ENCODE measurements at places on chromosomes 1 and 21. TPM values are rescaled to one million over a fixed set of nuclear protein-coding genes. Genes with fewer than 3 reads are reported as not detected.

The TEX38 gene
- total RNA-seq, result not detected

The LPAR3 gene
- 0.27 TPM for total RNA-seq

The SIM2 gene
- 2.3 TPM for total RNA-seq

The OR6K6 gene
- not detected for total RNA-seq

The A3GALT2 gene
- total RNA-seq, result not detected

The TMPRSS3 gene
- 3.2 TPM for total RNA-seq

The KCNH1 gene
- 0.97 TPM for total RNA-seq

The EPHX1 gene
- total RNA-seq, result 106 TPM

The KRTAP19-5 gene
- total RNA-seq, result not detected

The ARID1A gene
- 10.7 TPM for total RNA-seq

The SLC25A34 gene
- 0.47 TPM for total RNA-seq

The ATP1A4 gene
- not detected for total RNA-seq

The DCDC2B gene
- not detected for total RNA-seq

The PTGS2 gene
- 17.0 TPM for total RNA-seq

The LCE3D gene
- not detected for total RNA-seq

The NBPF4 gene
- total RNA-seq, result not detected

The FTCD gene
- total RNA-seq, result 0.41 TPM

- DNase-seq, result no peak
Measured at GRCh38 chr1:87132284-87132870, 196.3 kb upstream of the LMO4 start.

GRCh38 chr21:42198929-42199867, 19.7 kb upstream of the ABCG1 start:
- DNase-seq, result peak; percentile 89

DNA sequence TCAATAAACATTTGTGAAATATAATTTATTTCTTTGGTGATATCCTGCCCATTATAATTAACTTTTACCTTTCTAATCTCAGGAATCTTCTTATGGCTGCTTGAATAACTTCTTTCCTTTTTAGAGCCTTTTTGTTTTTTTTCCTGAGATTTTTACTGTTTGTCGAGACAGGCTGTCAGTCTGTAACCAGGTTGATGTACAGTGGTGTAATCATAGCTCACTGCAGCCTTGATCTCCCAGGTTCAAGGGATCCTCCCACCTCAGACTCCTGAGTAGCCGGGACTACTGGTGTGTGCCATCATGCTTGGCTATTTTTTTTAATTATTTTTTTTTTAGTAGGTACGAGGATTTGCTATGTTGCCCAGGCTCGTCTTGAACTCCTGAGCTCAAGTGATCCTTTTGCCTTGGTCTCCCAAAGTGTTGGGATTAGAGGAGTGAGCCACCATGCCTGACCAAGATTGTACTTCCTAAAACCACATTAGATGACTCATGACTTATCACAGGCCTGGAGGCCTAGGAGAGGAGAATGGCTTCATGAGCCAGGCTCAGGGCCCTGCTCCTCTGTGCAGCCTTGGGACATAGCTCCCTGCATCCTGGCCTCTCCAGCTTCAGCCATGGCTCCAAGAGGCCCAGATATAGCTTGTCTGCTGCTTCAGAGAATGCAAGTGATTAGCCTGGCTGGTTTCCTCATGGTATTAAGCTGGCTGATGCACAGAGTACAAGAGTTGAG, 48.6 kb downstream of the CTH start:
- peak; percentile 61 for DNase-seq

DNA sequence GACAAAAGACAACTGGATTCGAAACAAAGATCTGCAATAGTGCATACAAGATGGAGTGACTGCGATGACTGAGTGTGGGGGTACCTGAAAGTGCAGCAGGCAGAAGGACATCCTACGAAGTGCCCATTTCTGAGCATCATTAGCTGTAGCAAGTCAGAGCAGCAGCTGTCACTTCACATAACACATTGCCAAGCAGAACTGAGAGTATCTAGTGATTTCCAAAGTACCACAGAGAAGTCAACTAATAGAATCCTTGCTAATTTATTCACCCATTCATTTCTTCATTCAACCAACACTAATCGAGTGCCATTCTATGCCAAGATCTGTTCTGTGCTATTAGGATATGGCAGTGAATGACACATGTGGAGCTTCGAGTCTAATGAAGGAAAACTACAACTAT, 31.6 kb upstream of the CAMSAP2 start:
- no peak for DNase-seq

DNA sequence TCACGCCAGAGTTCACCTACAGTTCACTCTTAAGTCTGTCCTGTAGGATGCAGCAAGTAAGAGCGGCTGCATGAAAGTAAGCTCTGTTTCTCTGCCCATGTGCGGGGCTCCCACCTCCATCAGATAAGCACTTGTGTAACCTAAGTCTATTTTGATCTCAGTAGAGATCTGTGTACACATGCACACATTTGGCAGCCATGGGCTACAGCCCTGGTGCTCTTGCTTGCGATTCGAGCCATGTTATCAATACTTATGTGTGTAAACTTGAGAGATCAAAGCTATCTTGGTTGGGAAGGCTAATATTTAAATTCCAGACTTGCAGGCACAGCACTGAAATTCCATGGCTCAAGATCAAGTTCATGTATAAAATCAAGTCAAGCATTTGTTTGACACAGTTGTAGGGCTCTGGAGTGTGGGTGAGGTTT, 244.7 kb upstream of the FGGY start:
- DNase-seq, result no peak

- DNase-seq, result no peak
Measured at GRCh38 chr21:44498280-44499210, 41.5 kb downstream of the KRTAP10-1 start.

GRCh38 chr1:80403471-80403893, 1397.0 kb upstream of the ADGRL4 start:
- peak; percentile 5 for DNase-seq

GRCh38 chr1:101264697-101265096, 27.9 kb downstream of the S1PR1 start:
- no peak for DNase-seq

DNA sequence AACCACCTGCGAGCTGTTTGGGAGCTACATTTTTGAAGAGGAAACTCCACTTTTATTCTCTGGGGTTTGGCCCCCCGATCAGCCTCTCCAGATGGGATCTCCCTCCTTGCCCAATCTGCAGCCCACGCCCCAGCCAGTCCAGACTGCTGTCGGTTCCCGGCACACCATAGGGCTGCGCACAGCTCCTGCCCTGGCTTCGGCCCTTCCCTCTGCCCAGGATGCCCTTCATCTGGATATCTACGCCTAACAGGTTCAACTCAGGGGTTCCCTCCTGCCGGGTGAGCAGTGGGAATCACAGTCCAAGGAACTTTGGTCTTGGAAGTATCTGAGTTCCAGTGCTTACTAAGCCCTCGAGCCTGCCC, 135.3 kb downstream of the KAZN start:
- no peak for DNase-seq

GRCh38 chr1:54160351-54160750, 7.6 kb upstream of the CDCP2 start:
- DNase-seq, result no peak

GRCh38 chr1:203720242-203720641, 44.7 kb upstream of the LAX1 start:
- no peak for DNase-seq

- DNase-seq, result no peak
Measured at GRCh38 chr1:167708940-167709389, 12.8 kb upstream of the MPZL1 start.

DNA sequence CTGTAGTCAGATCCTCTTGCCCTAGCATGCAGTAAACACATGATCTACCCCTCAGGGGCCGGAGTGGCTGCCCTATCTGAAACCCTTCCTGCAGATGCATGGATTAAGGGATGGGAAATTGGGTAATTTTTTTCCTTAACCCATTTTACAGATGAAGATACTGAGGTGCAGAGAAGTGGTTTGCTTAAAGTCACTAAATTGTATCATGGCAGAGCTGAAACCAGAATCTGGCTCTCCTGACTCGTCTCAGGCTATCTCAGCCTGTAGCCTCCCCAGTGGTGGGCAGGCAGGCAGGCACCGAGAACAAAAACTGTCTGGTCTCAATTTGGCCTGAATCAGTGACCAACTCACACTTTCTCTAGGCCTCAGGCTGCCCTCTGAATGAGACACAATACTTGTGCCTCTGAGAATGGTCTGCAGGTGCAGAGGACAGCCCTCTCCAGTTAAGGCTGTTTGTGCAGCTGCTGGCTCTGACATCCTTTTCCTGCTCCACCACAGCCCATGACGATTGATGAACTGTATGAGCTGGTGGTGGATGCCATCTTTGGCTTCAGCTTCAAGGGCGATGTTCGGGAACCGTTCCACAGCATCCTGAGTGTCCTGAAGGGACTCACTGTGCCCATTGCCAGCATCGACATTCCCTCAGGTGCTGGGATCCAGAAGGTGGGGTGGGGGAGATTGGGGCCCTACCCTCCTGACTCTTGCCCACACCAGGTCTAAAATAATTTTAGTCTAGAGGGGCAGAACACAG, 1.5 kb downstream of the NAXE start:
- DNase-seq, result no peak

DNA sequence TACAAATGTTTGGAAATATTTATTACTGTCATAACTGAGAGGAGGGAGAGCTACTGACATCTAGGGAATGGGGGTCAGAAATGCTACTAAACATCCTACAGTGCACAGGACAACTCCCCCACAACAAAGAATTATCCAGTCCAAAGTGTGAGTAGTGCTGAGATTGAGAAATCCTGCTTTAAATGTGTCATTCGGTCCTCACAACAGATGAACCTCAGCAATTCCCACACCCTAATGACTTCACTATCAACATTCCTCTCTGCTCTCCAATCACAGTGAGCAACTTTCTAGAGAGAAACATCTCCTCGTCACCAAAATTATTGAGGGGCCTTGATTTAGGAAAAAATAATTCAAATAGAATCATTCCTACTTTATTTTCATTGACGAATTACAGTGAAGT, 18.0 kb downstream of the OMA1 start:
- DNase-seq, result no peak

GRCh38 chr1:173240609-173241008, 33.5 kb upstream of the TNFSF4 start:
- DNase-seq, result no peak

- peak; percentile 69 for DNase-seq
Measured at GRCh38 chr1:212498283-212499040, 65.7 kb downstream of the NENF start.

DNA sequence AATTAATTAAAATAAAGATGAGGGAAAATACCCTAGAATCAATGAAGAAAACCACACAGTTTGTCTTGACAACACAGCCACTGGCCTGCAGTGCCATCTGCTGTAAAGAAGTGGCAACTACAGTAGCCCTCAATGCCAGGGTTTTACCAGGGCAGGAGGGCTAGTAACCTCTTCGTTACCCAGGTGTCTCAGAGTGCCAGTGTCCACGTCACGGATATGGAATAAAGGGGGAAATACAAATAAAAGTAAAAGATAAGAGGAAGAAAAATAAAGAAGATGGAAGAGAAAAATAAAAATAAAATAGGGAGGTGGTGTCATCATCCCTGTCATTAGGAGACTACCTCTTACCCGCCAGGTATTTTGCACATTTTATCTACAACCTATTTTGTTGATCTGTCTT, 14.2 kb upstream of the SLC44A3 start:
- peak; percentile 29 for DNase-seq

- no peak for DNase-seq
Measured at GRCh38 chr21:30240661-30241060, 24.8 kb upstream of the CLDN8 start.

- peak; percentile 78 for DNase-seq
Measured at GRCh38 chr1:15152318-15153183, 996 bp upstream of the TMEM51 start.

DNA sequence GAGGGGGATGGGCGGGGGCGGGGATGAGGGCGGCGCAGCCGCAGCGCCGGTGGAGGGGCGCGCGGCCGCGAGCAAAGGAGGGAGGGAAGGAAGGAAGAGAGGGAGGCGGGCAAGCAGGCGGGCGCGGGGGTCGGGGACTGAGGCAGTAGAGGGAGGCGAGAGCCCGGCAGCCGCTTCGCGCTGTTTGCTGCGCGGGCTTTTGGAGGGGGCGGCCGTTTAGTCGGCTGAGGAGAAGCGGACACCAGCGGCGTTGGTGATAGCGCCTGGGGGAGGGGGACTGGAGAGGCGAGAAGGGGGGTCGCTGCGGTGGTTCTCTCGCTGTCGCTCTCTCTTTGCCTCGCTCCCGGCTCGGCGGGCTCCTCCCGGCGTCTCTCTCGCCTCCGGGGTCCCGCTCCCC, at the start of gene HS2ST1:
Gene HS2ST1, plus strand, starts transcription at position 35 of the 397 bp plus-strand sequence.
- no peak for DNase-seq

Data from H4 (cell line).